Umbilical cord (tissue), 2 donors: ENCODE measurements at places on chromosomes 2 and 18. TPM values are rescaled to one million over a fixed set of nuclear protein-coding genes. Genes with fewer than 3 reads are reported as not detected.

- DNase-seq, result no peak
These were observed 836.0 kb upstream of the PIK3C3 start for GRCh38 chr18:41119031-41119430.

DNA sequence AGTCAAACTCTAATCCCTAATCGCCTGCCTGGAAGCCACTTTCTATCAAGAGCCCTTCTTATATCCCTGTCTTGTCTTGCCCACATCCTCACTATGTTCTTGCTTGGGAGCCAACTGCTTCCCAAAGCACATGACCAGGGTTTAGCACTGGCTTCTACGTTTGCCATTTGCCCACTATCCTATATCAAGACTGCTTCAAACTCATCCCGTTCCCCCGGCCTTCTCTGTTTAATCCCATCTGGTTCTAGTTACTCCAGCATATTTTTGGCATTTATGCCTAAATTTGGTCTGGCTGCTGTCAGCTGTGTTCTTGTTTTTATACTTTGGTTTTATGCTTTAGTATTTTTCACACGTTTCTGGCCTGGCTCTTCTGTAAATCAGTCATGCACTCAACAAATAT is 40.2 kb downstream of the POLR1A start:
- peak; percentile 26 for DNase-seq

DNA sequence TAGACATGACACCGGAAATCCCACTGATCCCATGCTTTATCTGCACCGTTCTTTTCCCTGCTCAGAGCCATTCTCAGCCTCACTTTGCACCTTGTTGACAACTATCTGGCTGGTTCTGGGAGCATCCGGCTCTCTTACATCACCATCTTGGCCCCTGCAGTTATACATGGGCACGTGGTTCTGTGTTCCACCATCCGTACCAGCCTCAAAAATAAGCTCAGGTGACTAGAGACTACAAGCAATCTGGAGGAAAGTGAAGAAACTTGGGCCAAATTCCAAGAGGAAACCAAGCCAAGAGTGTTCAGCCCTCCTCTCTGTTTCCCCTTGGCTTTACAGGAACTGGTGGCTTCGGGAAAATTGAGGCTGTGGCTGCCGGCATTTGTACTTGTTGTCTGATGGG is 244.6 kb upstream of the ACVR2A start:
- DNase-seq, result no peak

DNA sequence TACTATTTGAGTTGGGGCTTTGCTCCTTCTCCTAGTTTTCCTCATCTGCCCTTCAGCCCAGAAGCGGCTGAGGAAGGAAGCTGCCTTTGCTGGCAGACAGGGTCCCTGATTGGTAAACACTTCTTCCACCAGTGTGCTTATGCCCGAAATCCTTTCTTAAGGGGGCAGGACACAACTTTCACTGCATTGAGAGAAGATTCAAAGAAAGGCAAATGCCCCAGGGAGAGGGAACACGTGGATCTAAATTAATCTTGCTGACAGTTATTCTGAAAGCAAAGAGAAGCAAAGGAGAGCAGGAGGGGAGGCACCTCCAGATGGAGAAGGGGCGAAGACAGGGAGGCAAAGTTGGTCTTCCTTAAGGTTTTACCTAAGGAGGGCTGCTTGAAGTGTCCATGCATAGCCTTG is 92.1 kb upstream of the EFEMP1 start:
- DNase-seq, result no peak

Gene ZNF385B
- 0.72 TPM for total RNA-seq
